GM12878 (cell line): ENCODE measurements at places on chromosomes 1 and 21. TPM values are rescaled to one million over a fixed set of nuclear protein-coding genes. Genes with fewer than 3 reads are reported as not detected.
A peak's percentile ranks its signal among the peaks of the same experiment; 100 is the strongest.

- no peak for DNase-seq
Measured at GRCh38 chr1:167175901-167176300, 44.8 kb upstream of the POU2F1 start.

DNA sequence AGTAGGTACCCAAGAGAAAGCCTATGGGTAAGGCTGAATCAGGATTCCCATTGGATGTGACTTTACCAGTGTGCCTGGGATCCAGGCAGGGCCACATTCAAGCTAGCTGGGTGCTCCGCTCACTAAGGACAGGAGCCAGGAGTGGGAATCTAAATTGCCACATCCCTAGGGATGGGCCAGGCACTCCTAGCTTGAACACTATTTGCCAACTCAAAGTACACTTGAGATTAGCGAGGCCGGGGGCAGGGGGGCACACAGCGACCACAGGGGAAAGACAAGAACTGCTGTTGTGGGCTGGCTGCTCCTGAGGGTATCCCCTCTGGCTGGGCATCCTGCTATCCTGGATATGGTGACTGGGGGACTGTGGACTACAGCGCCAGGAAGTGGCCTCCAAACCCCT, 4.3 kb downstream of the SLC45A3 start:
- DNase-seq, result no peak

DNA sequence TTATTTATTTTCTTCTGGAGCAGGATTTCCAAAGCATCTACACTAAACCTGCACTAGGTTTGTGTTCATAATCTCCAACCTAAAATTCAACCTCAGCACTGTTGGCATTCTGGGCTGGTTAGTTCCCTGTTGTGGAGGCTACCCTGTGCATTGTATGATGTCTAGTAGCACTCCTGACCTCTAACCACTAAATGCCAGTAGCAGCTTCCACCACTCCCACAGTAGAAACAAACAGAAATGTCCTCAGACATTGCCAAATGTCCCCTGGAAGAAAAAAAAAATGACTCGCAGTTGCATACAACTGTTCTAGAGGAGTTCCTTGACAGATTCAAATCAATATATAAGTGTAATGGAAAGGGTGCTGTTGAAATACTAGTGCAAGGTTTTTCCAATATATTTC, 18.9 kb downstream of the GRIK1 start:
- DNase-seq, result no peak

GRCh38 chr1:52702886-52703787, 5.0 kb upstream of the COA7 start:
- peak; percentile 77 for DNase-seq

- DNase-seq, result no peak
Measured at GRCh38 chr1:185267301-185267700, 49.7 kb downstream of the IVNS1ABP start.

DNA sequence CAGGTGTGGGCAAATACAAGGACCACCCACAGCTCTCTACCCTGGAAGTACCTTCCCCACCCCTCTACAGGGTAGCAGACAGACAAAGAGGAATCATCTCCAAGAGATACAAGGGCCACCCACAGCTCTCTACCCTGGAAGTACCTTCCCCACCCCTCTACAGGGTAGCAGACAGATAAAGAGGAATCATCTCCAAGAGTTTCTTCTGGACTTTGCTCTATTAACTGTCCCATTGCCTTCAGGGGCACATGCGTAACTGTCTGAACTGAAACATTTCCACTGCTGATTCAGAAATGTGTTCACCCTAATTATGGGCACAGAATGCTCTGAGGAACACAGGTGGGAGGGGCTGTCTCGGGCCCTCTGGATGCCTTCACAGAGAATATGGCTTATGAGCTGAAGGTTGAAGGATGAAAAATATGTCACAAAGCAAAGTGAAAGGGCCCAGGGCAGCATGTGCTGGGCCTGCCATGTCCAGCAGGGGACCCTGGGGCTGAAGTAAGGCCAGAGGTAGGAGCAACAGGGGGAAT, 43.9 kb downstream of the ZNF281 start:
- no peak for DNase-seq

DNA sequence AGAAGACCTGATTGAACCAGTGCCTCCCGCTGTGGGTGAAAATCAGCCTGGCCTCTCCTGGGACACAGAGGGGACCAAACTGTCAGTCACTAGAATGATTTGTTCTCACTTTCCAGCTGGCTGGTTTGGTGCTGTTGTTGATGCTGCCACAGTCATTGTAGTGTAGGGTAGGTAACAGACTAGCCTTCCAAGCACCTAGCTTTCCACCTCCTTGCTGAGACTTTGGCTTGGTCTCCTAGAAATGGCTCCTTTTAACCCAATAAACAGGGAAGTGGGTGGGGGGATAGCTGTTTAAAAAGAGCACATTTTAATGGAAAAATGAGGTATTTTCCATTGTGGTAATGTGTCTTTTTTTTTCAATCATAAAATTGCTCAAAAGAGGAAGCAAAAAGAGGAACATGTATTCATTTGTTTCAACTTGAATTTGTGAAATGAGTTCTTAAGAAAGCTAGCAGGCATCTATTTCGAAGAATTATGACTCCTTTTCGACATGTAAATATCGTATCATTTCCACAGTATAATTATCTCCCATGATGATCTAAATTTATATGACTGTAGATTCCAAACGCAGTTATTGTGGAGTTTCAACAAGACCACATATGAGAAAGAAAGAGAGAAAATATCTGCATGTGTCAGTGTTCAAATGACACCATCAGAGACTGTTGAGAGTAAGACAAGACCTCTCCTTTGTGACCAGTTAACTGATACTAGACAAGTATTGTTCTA, 190.1 kb downstream of the HLX start:
- peak; percentile 87 for DNase-seq

DNA sequence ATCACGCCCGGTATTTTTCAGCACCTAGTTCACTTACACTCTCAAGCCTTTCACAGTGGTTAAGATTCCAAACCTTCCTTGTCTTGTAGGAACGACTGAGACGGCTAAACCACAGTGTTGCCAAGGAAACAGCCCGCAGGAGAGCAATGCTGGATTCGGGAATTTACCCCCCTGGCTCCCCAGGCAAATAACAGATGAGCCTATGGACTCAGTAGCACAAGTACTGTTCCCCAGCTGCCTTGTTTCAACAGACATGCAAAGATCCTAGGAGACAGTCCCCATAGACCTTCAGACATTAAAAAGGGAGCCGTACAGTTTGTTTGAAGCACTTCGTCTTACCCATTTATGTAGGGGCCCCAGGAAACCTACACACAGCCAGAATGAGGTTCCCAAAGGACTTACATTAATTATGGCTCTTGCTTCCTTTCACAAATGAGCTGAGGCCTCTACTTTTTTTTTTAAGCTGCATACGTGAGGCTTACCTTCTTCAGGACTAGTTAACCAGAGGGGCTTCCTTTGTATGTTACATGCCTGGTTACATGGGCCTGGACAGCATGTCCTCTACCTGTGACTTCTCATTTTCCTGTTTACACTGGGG, 2.7 kb downstream of the SNAPIN start:
- no peak for DNase-seq

DNA sequence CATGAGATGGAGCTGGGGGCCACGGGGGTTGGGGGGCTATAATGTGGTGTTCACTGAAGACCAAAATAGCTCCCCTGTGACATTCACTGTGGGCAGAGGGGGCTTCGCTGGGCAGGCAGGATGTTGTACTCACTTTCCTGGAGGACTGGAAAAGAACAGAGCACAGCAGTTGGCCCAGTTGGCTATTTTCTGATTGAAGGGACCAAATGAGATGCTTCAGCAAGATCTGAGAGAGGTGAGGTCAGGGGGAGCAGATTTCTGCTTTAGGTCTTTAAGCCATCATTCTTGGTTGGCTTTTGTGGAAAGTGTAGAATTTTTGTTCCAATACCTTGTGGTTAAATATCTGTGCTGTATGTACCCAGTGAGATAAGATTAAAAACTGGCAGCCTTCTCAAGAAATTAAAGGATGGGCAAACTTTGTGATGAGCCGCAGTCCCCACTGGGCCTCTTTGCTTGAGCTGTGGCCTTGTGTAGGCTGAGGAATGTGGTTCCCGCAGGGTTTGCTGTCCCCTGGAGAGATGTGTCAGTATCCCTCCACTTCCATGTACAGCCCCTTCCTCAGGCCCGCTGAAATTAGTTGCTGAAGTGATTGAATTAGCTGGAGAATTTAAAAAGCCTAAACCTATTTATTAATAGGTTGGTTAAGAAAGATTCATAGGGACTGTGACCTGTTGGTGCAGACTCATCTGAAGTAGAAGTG, 80.7 kb downstream of the ATP5PO start:
- no peak for DNase-seq

- no peak for DNase-seq
Measured at GRCh38 chr1:45953934-45954847, 150.8 kb downstream of the MAST2 start.

DNA sequence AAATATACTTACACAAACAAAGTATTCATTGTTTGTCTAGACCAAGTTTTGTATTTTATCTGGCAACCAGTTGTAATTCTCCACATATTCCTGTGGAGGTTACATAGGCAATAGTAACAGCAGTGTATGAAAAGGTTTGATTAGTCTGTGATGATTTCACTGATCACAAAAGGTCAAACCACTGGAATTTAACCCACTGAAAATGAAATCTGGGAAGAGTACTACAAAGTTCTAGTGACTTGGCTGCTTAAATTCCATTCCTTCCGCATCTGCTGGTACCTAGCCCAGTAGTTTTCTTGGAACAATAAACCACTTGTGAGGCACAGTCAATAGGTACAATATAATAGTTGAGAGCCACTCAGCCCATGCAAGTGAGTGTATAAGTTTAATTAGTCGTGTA, 205.4 kb downstream of the NFIA start:
- no peak for DNase-seq

DNA sequence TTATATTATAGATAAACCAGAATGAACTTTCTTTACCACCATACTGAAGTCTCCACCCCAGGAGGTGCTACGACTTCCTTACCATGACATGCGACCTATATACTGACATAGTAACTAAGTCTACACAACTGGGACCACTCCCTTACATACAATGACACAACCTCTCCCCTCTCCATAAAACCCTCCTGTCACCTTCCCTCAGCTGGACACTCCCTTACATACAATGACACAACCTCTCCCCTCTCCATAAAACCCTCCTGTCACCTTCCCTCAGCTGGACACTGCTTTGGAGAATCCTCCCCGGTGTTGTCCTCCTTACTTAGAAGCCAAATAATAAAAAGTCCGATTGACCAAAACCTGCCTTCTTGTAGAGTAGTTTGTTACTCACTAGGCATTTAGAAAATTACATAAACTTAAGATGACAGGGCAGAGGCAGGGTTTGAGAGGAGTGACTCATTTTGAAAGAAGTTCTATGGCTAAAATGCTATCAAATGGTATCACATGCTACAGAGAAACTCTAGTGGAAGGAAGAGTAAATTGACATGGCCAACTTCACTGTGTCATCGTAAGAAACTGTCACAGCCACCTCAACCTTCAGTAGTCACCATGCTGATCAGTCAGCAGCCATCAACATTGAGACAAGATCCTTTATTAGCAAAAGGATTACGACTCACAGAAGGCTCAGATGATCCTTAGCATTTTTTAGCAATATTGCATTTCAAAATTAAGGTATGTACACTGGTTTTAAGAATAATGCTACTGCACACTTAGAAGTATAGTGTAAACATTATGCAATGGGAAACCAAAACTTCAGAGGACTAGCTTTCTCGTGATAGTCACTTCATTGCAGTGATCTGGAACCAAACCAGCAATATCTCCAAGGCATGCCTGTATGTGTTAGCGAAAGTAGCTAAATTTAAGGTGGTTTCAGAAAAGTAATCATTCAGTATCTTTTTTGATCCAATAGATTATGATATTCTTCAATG, 56.4 kb downstream of the AHCTF1 start:
- DNase-seq, result peak; percentile 23

GRCh38 chr1:63319046-63320021, 3.0 kb upstream of the FOXD3 start:
- no peak for DNase-seq

DNA sequence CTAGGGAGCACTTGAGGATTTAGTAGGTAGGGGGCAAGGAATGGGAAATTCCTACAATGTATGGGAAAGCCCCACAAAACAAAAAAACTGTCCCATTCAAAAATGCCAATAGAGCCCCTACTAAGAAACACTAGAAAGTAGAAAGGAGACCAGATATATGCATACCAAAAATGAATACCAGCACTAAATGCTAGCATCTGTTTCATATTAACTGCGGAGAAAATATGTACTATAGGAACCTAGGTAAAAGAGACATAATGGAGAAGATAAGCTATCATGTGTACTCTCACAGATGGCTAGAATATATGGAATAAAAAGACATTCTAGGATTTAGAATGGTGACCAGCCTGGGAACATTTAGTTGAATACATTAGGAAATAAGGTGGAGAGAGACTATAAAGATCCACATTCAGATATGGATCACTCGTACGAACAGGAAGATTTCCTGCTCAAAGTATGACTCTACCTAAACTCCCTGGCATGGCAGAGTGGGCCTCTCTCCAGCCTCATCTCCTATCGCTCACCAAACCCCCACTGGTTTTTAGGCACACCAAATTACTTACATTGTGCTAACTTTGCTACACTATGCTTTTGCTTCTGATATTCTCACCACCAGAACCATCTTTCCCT, 18.3 kb downstream of the ZNHIT6 start:
- no peak for DNase-seq

DNA sequence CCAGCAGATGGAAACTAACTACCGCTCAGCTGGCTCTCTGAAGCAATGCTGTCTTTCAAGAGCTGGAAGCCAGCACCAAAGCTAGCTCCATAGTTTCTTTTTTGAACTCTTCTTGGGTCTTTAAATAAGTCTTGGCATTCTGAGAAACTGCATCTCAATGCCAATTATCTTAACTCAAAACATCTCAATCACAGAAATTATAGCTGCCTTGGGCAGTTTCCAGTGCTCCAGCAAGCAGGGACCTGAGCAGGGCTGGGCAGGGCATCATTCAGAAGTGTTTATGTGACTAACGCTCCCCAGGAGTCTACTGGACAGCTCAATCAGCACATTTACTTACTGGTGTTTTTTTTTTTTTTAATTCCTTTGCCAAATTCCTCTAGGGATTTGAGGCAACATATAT, 18.3 kb upstream of the PADI4 start:
- no peak for DNase-seq

DNA sequence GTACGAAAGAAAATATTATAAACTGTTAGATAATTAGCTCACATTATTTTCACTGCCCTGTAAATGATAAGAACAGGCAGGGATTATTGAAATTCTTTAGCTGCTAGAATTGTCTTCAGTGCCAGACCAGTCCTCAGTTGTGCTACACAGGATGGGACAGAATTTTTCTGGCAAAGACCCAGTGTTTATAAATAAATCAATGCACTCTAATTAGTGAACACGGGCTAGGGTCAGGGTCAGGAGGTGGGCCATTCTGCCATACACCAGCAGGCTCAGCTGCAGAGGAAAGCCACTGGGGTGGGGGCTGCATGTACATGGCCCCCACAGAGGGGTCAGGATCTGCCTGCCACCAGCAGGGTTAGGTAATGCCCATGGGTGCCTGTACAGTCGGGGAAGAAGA, 6.4 kb downstream of the BCAR3 start:
- no peak for DNase-seq

GRCh38 chr21:42343101-42343500, 7.7 kb downstream of the TFF2 start:
- DNase-seq, result no peak

Gene CYP4Z1
- polyA plus RNA-seq, result not detected in 2 replicates

Gene GBP7
- polyA plus RNA-seq, result not detected in 2 replicates

Gene ZNF669
- 4.3 and 5.1 TPM in 2 replicates for polyA plus RNA-seq

Gene RIPPLY3
- polyA plus RNA-seq, result not detected in 2 replicates

Gene UMODL1
- polyA plus RNA-seq, result not detected in 2 replicates

Gene UBXN10
- 0.06 TPM in 1 of 2 replicates, not detected in the other for polyA plus RNA-seq

Gene CNTN2
- polyA plus RNA-seq, result not detected in 2 replicates

Gene FNDC10
- not detected in 2 replicates for polyA plus RNA-seq

Gene FAM177B
- not detected in 2 replicates for polyA plus RNA-seq

Gene PTCH2
- polyA plus RNA-seq, result 0.04 and 0.27 TPM in 2 replicates

Gene RBBP5
- polyA plus RNA-seq, result 18.9 and 20.6 TPM in 2 replicates
